SHP77 (cell line): ENCODE measurements at places on chromosomes 6 and 20.

- no peak for DNase-seq
Observed at GRCh38 chr6:26457264-26457805, 420 bp upstream of the BTN2A1 start.

DNA sequence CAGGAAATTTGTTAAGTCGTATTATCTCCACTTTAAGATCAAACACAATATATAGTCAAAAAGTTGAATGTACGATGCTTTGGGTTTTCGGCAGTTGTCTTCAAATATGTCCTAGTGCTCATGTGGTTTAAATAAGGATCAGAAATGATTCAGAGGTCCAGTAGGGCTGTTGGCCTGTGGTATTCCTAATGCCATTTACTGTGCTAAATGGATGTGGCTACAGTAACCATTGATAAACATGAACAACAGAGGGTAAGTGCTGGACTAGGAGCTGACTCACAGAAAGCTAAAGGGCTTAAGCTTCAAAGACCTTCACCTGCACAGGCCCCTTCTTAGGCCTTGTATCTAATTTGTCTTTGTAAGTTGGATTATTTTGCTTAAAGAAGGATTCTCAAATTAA is 80.5 kb upstream of the TPD52L1 start:
- DNase-seq = no peak

DNA sequence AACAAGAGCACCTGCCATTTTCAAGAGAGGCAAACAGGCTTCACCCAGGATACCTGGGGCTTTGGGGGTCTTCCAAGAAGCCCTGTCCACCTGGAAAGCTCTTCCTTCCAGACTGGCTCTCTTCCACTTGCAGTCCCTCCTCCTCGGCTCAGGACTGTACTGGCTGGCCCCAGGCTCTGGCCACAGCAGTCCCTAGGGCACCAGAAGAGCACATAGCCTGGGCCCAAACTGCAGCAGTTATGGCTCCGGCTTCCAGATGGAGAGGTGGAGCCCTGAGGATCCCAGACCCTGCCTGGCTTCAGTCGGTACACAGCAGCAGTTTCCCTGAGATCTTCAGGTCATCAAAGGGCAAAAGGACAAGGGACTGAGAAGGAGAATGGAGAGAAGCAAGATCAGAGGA is 1.6 kb upstream of the SLC35B2 start:
- no peak for DNase-seq

- no peak for DNase-seq
Observed at GRCh38 chr20:51315390-51315789, 227.1 kb downstream of the NFATC2 start.
